ENCODE measurements at places on chromosomes 2 and 18.
A peak's percentile ranks its signal among the peaks of the same experiment; 100 is the strongest.

DNA sequence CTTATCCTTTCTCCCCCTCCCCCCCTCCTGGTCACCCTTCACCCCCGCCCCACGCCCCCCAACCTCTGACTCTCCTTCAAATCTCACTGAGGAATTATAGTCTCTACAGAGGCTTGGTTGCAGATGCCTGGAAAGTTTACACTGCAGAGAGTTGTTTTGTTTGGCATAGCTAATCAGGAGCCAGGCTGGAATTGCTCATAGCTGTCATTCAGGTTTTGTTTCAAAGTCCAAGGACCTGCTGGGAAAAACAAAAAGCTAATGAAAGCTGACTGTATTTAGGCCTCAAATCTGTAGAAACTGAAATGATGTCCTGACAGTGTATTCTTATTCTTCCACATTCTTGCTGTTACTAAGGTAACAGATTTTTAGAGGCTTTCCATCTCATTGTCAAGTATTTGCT lies 22.6 kb downstream of the GREB1L start:
- no peak for DNase-seq

DNA sequence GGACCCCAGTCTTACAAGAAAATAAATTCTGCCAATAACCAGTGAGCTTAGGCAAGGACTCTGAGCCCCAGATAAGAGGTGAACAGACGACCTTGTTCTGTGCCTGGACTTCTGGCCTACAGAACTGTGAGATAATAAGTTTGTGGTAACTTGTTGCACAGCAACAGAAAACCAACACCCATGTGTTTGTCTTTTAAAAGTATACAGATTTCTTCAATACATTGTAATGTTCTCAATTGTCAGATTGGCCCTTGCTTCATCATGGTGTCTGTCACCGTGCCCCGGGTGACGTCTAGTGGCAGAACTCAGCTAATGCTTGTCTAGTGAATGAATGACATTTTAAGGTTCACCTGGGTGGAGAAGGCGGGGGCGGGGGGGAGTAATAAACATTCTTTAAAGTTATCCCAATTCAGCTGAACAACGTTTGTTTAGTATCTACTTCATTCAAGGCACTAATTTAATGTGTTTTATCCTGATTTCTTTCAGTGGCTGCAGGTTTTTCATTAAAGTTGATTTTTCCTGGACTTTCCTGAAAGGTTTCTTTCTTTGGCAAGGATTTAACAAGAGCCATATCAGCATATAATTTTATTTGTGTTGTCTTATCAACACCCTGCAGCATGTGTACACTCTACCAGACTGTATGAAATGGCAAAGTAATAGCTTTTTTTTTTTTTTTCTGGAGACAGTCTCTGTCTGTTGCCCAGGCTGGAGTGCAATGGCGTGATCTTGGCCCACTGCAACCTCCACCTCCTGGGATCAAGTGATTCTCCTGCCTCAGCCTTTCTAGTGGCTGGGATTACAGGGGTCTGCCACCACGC lies 123.8 kb upstream of the DLX2 start:
- peak; percentile 21 for DNase-seq

DNA sequence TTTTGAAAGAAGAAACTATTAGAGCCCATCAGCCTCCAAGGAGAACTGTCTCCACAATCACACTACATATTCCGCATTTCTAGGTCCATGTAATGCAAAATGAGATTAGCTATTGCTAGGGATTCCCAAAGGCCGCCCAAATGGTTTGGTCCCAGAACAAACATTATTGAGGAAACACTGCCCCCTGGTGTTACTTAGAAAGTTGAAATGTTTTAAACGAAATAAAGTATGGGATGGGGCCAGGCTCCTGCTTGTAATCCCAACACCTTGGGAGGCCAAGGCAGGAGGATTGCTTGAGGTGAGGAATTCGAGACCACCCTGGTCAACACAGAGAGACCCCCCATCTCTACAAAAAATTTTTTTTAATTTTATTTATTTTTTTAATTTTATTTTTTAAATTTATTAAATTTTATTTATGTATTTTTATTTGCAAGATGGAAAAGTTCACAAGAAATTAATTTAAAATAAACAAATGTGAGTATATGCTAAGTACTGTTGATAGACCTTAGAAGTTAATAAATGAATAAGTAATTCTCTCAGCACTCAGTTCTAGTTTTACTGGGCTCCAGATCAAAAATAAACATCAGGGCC lies 5.5 kb downstream of the NHEJ1 start:
- peak; percentile 70 for DNase-seq

- DNase-seq = no peak
Measured at GRCh38 chr2:127278959-127279358, 15.0 kb downstream of the ERCC3 start.

DNA sequence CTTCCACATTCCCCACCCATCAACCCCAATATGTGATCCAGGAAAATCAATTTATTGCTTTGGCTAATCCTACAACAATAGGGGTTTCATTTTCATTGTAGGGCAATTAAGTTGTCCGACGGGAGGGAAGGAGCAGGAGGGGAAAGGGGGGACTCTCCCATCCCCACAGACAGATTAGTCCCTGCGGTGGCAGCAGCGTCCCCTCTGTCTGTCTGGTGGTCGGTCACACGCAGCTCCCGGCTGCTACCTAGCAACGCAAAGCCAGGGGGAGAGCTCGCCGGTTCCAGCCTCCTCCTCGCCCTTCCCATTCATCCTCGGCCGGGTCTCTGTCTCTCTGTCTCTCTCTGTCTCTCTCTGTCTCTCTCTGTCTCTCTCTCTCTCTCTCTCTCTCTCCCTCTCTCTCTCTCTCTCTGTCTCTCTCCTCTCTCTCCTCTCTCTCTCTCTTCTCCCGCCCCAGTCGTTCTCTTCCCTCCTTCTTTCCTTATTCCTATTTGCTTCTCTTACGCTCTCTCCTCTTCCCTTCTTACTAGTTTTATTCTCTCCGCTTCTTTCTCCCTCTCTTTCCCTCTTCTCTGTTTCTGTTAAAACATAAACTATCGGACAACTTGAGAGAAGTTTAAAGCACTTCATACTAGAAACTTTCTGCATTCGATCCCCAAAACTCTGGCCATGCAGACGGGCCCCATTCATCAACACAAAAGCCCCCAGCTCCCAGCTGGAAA lies 1.2 kb downstream of the LRP2 start:
- DNase-seq = no peak

DNA sequence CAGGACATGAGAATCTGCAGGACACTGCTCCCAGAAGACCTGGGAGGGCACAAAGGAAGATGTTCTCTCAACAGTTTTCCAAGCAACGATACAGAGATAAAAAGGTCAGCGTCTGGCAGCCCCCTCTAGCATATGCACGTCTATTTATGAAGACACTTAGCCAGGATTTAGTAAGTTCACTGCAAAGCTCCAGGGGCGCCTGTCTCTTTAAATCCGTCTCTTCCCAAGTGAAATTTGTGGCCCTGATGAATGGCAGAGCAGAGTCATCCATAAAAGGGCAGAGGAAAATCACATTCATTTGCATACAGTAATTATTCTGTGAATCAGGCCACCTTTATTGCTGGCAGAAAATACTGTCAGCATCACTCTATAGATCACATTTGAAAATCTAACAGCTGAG lies 390.9 kb upstream of the SMIM21 start:
- DNase-seq = no peak

- DNase-seq = no peak
Measured at GRCh38 chr18:79515944-79516351, 120.2 kb downstream of the NFATC1 start.

DNA sequence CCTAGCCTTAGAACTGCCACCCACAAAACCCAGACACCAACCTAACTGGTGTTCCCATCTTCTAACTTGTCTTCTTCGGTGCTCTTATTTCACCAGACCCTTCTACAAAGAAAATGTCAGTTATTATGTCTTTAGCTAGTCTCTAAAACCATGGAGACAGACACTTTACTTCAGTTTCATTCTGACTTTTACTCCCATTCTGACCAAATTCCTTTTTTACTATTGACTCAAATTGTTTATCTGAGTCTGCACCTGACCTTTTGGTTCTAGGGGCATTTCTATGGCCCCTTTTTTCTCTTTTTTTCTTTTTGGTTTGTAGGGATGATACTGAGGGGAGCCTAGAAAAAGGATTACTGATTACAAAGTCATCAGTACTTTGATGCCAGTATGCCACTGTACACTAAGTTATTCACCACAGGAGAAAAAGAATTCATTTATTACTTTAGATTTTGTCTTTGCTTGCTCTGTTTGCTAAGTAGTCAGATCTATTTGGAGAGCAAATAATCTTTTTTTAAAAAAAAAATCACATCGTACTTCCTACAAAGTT lies 6.8 kb upstream of the SLC1A4 start:
- peak; percentile 78 for DNase-seq

GRCh38 chr2:124112966-124113365 lies 87.9 kb downstream of the CNTNAP5 start:
- DNase-seq = no peak

GRCh38 chr2:232516551-232516950 lies 3.6 kb upstream of the PRSS56 start:
- no peak for DNase-seq

- peak; percentile 66 for DNase-seq
Measured at GRCh38 chr2:113167115-113167932, 6.4 kb upstream of the PSD4 start.

DNA sequence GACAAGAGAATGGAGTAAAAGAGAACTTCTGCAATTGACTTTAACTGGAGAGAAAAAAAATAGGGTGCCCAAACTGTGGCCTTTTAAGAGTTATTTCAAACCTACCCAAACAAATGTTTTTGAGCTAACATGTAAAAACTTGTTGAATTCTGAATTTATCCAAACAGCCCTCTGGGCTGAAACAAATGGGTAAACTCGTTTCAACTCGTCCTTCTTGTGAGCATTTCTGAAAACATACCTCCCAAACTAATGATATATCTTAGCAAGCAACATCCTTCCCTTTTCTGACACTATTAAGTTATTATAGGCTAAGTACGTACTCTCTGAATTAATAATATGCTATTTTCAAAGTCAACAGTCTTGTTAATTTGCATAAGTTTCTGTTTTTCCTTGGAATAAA lies 793.0 kb upstream of the ACVR2A start:
- DNase-seq = no peak

DNA sequence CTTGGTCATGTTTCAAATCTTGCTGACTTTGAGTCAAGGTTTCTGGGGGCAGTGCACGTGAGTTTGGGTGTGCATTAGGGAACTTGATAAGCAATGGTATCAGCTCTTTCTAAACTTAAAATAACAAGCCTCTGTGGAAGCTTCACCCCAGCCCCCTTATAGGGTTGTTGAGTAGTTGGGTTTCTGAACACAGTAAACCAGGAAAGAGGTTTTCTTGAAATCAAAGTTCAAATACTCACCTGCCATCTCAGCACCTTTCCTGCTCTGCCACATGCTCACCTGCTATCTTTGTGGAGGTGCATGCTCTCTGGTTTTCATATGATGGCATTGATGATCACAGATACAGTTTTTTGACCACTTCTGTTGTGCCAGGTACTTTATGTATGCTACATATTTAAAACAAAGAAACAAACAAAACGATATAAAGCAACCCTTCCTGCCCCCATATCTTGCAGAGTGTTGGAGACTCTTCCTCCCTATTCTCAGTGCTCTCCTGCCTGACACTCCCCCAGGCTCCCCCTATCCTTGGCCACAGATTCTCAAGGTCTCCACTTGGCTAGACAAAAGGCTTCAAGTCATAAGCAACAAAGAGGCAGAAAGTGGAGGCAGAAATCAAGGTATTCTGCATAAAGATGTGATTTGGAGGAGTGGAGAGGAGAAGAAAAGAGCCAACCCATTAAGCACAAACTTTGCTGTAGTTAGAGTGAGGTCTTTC lies 360.6 kb downstream of the CYRIA start:
- no peak for DNase-seq

DNA sequence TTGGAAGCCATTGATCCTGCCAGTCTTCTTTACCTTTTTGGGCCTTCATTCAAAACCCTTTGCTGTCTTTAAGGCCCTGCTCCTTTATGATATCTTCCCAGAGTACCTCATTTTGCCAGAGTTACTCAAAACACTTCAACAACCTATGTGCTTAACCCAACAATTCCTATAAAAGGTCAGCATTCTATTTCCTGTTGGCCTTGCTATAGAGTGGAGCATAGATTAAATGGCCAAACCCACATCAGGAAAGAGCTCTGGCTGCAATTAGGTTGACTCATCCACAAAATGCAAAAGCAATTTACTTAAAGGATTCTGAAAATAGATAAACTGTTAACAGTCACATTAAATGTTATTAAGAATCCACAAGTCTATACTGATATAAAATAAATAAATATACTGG lies 21.2 kb downstream of the MRPL33 start:
- DNase-seq = no peak

DNA sequence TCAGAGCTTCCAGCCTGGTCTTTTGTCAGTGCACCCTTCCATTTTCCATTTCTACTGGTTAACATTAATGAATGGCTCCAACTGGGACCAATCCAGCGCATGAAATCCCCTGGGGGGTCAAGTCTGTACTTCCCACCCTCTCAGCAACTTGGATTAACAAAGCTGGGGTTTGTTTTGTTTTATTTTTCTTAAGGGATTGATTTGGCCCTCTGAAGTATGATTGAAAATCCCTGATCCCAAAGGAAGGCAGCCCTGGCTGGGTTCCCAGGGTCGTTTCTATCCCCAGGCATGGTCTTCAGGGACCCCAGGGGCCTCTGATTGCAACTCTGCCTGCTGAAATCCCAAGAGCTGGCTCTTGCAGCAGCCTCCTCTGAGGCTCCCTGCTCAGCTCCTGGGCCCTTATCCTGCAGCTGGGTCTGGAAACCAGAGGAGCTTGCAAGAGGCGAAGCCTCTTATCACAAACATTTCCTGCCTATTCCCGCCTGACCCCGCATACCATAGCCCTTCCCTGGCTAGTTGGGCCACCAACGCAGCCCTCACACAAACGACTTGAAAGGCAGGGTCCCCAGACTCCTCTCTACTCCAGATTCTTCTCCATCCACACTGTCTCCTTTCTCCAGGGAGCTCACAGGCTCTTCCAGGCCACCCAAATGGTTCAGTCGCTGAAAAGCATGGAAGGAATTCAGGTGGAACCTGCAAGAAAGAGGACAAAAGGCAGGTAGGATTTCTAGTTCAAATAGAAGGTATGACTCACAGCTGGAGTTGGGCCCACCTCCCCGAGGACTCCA lies 109.7 kb upstream of the PKDCC start:
- DNase-seq = no peak

DNA sequence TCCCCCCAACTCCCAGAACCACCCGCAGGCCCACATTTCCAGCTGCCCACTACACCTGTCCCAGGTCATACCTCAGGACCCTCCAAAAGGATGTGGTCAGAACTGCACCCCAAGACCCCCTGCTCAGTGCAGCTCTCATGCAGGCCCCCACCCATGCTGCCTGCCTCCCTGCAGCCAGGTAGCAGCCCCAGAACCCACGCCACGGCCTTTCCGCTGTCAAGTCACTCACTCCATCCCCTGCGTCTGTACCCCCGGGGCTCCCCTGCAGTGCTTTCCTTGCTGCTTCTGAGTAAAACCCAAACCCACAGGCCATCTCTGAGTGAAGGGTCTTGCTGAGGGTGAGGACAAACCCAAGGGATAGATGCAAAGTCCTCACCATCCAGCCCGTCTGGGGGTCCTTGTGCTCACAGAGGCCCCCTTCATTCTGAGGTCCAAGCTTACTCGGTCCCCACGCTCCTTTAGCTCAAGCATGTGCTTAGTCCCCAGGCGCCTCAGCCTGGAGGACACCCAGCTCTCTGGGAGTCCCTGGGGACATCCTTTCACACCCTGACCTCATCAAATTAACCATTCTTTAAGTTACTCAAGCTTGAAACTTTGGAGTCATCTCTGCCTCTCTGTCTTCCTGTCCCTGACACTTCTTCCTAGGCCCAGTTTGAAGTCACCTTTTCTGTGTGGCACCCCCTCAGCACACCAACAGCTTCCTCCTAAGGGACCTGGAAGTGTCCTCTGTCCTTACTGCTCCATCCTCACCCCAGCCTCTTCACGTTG lies 130.1 kb downstream of the SMAD7 start:
- DNase-seq = peak; percentile 86

- DNase-seq = no peak
Measured at GRCh38 chr18:31218671-31219383, 56.2 kb upstream of the DSC1 start.

GRCh38 chr2:160271171-160272086 lies 71.4 kb upstream of the ITGB6 start:
- DNase-seq = no peak

All from activated CD4-positive, alpha-beta T cell treated with anti-CD3 and anti-CD28 coated beads, Interleukin-10, Interleukin-2, amounts not matched to agents 100 ng/mL and 50 ng/mL, durations not matched to agents 16 hours and 8 hours (primary cell).